ENCODE measurements at places on chromosomes 7 and 10.

DNA sequence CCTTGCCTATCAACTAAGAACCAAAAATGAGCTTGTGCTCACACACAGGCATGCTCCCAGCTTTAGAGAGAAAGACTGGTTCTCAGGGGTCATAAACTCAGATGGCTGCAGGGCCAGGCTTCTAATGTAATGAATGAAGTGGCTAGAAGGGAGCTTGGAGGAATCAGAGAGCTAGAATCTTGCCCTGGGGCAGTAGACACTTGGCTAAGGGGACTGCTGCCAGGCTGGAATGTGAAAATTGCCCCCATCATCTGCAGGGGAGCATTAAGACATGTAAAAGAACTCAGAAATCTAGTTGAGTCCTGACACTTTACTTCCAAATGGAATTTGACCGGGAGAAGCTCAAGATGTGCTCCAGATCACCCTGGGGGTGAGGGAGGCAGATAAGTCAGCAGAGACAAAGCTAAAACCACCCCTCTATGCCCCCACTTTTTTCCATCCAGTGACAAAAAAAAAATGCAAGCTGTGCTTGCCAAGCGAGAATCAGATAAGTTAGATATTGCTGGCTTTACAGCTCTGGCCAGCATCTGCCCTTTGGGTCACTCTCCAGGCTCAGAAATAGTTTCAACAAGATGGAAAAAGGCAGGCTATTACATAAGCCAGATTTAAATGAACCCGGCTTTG lies 2.3 kb upstream of the SLC16A9 start:
- no peak for DNase-seq

GRCh38 chr7:148921189-148921588 lies 37.1 kb upstream of the EZH2 start:
- DNase-seq, result no peak

GRCh38 chr10:1293157-1293556 lies 237.0 kb downstream of the WDR37 start:
- DNase-seq, result no peak

GRCh38 chr10:22589851-22590514 lies 124.4 kb downstream of the PIP4K2A start:
- no peak for DNase-seq

- no peak for DNase-seq
These were observed 69.2 kb upstream of the EFCAB10 start for GRCh38 chr7:105650382-105650970.
